ENCODE measurements at places on chromosomes 4 and X.

DNA sequence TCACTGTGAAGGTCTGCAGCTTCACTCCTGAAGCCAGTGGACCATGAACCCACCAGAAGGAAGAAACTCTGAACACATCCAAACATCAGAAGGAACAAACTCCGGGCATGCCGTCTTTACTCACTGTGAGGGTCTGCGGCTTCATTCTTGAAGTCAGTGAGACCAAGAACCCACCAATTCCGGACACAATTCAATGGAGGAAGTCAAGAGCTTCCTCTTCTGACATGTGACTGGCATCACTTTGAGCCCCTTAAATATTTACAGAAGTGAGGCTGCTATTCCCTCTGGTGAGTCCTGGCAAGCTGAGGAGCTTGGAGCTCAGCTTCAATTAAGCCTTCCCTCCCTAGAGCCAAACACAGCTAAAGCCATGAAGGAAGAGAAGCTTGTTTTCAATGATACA, 103.5 kb upstream of the SRD5A3 start:
- no peak for DNase-seq

GRCh38 chr4:41451961-41452360, 86.0 kb upstream of the LIMCH1 start:
- DNase-seq: no peak

GRCh38 chr4:164428561-164428960, 325.4 kb upstream of the SMIM31 start:
- DNase-seq: no peak

- DNase-seq: no peak
Measured at GRCh38 chr4:80463509-80463908, 128.0 kb downstream of the CFAP299 start.

DNA sequence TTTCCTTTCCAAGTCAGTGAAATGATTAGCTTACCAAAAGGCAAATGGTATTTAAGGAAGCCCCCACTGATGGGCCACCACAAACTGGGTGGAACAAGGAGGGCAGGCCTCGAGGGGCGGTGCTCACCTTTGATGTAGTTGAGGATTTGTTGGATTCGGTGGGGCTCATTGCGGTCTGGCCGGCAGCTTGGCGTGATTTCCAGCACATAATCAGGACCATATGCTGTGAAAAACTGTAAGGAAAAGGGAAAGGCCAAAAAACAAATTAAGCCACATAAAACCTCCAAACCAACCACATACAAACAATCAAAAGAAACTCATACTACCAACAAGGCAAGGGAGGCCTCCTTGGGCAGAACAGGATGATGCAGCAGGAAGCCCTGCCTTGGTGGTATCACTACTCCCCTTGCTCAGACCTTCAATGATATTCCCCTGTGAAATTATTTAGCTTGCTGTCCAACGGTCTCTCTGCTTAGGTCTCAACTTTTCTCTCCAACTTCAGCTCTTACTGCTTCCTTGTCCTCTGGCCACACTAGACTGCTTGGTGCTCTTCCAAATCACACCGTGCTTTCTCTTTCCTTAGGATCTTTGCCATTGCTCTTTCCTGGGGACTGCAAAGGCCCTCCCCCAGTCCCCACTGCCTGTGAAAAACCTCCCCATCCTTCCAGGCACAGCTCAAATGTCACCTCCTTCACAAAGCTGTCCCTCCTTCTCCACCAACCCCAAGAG, 46.1 kb upstream of the CITED1 start:
- no peak for DNase-seq

DNA sequence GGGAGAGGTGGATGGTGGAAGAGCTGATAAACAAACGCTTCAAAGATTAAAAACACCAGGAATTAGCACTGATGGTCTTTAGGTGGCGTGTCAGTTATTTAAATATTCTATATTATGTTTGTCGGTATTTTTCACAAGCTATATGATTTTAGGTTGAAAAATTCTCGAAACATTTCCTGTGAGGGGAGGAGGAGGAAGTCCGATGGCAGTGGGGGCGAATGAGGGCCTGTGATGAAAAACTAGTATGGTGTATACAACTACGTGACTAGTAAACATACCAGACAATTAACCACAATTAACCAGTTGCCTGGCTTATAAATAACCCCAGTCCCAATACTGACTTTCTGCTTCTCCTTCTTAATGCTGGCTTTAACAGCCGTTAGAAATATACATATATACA, 595 bp upstream of the NAP1L2 start:
- DNase-seq: peak; percentile 1

- no peak for DNase-seq
Measured at GRCh38 chr4:32519060-32519459, 1798.9 kb downstream of the PCDH7 start.

GRCh38 chr4:125703443-125703842, 388.7 kb downstream of the FAT4 start:
- no peak for DNase-seq

DNA sequence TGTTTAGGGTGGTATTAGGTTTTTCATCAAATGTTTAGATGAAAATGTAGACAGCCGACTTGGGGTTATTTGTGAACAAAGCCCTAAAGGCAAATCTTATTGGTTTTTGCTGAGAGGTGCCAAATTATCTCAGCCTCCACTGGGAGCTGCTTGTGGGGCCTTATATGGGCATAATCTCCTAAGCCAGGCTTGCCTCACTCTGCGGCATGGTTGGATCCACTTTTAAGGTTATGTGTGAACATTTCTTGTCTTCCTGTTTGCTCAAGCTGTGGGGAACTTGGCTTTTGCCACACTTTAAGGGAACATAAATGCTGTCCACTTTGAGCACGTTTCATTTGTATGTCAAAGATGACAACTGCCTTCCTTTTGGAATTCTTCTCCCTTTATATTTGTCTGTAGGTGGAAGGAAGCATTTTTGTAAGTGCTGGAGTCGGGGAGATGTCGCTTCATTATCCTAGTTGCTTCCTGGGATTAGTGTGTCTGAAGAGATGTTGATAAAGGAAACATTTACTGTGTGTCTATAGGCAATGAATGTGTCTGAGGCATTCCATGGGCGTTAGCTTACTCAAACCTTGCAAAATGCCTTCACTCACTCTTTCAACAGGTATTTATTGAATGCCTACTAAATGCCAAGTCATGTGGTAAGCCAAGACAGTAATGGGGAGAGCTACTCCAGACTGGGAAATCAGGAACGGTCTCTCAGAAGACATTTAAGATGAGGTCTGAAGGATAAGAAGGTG, 78.3 kb downstream of the SLC9A6 start:
- no peak for DNase-seq

DNA sequence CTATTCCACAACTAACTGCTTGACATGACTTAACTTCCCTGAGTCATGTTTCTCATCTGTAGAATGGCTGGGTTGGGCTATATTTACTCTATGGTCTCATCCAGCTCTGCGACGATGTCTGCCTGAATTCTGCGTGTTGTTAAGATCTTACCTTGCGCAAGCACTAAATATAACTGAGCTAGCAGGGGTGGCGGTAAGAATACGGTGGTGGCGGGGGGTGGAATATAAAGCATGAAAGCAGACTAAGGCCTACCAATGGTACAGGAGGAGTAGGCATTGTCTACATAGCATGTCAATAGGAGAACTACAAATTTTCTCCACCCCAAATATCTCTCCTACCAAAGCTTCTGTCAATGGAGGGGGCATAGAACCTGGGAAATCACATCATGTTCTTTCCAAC, 45.7 kb upstream of the DCLK2 start:
- no peak for DNase-seq

- DNase-seq: no peak
Measured at GRCh38 chrX:142249721-142250120, 44.6 kb upstream of the MAGEC2 start.

- DNase-seq: no peak
Measured at GRCh38 chr4:163764569-163764968, 270.1 kb downstream of the TMA16 start.

DNA sequence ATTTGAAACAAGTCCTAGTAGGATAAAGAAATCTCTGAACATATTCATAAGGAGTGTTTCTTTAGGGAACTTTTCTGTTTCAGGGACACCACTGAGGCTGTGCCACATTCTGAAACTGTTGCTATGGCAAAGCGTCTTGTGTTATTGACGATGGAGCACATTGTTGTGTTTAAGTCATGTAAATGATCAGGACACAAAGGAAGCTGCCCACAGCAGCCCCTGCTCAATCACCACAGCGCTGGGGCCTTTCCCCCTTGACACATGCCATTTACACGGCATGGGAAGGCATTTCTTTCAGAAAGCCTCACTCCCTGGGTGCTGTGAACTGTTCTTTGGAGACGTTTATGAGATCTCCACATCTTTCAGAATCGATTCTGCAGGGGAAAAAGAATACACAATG, 39.8 kb upstream of the MID1 start:
- DNase-seq: no peak

DNA sequence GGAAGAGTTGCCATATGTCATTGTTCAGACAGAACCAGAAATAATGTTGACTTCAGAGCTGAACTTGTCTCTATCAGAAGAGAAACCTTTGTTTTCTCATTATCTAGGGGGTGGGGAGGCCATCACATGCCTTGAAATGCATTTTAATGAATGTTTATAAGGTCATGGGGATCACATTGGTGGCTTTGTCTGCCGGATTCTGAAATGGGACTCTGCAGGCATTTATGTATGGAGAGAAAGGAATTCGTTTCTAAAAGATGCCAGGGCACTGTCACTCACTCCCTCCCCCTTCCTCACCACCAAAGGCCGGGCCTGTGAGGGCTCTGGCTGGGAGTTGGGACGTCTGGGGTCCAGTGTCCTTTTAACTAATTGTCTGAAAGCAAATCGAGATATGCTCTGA, 102.2 kb downstream of the MAMLD1 start:
- peak; percentile 69 for DNase-seq

DNA sequence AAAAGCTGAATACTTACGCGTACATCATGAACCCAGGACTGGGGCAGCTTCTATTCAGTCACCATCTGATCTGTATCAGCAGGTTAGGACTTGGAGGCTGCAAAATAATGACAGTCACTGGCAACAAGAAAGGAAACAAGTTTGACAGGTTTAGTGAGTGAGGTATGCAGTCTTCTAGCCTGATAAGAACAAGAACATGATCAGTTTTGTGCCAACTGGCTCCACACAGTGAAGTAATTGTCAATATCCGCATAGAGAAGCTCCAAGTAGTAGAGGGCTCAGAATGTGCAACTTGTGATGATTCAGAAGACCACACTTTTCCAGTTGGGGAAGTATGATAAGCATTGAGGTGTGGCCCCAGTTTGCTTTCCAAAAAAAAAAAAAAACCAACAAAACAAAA, at the start of gene TMPRSS11F:
TSS of gene TMPRSS11F (minus strand) at position 77 of the 400 bp plus-strand sequence. CDS start at position 28, 49 bp downstream.
- no peak for DNase-seq

- DNase-seq: no peak
Measured at GRCh38 chr4:11281720-11282119, 147.0 kb downstream of the HS3ST1 start.

DNA sequence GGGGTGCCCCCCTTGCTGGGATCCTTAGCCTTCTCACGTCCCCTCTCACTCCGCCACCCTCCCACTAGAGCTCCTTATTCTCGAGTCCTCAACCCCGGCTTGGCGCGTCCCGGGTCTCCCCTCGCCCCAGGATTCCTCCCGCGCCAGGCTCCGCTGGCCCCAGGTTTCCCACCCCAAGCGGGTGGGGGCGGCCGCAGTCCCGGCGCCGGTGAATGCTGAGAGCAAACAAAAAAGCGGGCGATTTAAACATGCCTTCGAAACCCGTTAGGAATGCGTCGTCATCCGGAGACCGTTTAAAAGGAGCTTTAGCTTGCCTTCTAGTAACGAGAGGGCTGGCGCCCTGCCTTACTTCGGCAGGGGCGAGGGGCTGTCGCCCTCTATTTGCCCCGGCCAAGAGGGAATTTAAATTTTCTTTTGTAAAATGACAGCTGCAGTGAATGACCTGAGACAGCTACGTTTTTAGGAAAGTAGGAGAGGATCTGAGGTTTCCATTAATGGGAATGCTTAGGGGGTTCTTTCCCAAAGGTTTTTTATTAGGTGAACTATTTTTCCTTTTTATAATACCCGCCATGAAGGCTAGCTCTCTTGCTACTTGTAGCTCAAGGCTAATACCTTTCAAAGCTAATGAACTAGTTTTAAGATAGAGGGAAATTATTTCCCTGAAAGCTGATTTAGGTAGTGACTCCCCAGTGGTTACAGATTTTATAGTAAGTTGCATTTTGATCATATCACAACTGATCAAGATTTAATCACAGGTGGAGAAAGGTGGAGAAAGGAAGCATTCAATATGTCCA, 3.1 kb downstream of the JADE1 start:
- DNase-seq: peak; percentile 37

DNA sequence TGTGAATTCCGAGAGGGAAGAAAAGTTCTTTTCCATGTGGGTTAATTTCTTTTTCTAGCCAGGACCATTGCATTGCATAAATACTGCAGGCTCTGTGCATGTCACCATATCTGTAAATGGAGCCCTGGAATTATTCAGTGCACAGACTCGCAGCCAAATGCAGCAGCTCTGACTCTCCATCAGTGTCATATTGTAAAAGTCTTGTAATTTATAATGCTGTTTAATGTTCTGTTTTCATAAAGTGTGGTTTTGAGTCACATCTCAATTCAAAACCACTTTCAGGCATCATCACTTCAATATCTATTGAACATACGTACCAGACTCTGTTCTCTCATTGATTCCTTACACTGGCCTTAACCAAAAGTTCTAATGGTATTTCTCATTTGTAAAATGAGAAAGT, 193.9 kb upstream of the RPL34 start:
- no peak for DNase-seq

GRCh38 chrX:149818652-149819051, 36.9 kb downstream of the MAGEA9 start:
- no peak for DNase-seq

- no peak for DNase-seq
Measured at GRCh38 chrX:70908541-70908940, at the start of gene TEX11. Gene TEX11 (minus strand): TSS chrX:70908711. CDS start chrX:70907789, 922 bp downstream.

DNA sequence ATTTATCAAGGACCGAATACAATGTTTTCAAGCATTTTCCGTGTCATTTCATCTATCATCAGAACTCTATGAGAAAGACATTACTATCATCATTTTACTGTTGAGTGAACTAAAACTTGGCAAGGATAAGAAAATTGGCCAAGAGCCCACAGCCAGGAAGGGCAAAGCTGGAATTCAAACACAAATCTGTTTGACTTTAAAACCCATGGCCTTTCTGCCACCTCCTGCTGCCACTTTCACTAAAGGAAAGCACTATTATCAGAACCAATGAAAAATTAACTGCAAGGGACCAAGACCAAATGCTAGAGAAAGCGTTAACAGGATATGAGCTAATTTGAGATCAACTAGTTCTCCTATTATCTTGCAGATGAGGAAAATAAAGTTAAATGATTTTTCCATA, 2759.2 kb downstream of the ARAP2 start:
- DNase-seq: no peak

- no peak for DNase-seq
Measured at GRCh38 chrX:139201924-139202323, 328.6 kb upstream of the F9 start.

GRCh38 chrX:118534716-118535493, 39.3 kb downstream of the DOCK11 start:
- no peak for DNase-seq

- no peak for DNase-seq
Measured at GRCh38 chr4:78024576-78025091, 32.5 kb upstream of the FRAS1 start.

- DNase-seq: no peak
Measured at GRCh38 chrX:68761086-68761485, 67.7 kb upstream of the EFNB1 start.

Measured in Ammon's horn (tissue), 1 donor.